ENCODE measurements at places on chromosomes 6 and 20.
A peak's percentile ranks its signal among the peaks of the same experiment; 100 is the strongest.

DNA sequence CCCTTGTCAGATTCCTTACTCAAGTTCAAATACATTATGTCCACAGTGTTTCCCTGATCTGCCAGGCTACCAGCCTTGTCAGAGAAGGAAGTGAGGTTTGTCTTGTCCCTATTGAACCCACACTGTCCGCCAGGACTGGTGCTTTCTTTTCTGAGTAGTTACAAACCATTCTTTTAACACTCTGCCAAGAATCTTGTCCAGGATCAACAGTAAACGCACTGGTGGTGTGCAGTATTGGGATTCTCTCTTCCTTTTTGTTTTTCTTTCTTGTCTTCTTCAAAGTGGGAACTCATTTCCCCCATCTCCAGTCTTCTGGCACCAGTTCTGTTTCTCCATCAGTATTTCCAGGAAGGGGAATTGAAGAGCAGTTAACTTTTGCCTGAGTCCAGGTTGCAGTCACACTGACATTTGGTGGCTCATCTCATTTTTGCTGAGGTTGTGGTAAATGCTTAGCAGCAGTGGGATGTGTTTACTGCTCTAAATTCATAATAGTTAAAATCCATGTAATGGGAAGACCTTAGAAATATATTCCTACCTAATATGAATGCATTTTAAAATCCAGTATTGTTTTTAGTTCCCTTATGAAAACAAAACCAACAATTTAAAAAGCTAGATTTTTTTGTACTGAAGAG, 295.3 kb downstream of the PRL start:
- DNase-seq, result no peak

- DNase-seq, result no peak
Observed at GRCh38 chr6:137678451-137678850, 184.3 kb upstream of the OLIG3 start.

- no peak for DNase-seq
Observed at GRCh38 chr20:48818481-48818987, 9.3 kb downstream of the PREX1 start.

- no peak for DNase-seq
Observed at GRCh38 chr6:49515485-49516146, 15.9 kb downstream of the GLYATL3 start.

DNA sequence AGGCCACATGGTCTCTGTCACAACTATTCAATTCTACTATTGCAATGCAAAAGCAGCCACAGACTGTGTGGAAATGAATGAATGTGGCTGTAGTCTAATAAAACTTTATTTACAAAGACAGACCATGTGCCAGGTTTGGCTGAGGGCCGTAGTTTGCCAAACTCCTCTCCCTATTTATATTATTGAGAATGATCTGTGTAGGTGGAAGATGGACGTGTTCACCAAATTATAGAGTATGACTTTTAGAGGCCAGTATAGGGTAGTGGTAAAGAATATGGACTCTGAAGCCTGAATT, 125.7 kb upstream of the MYLIP start:
- no peak for DNase-seq

DNA sequence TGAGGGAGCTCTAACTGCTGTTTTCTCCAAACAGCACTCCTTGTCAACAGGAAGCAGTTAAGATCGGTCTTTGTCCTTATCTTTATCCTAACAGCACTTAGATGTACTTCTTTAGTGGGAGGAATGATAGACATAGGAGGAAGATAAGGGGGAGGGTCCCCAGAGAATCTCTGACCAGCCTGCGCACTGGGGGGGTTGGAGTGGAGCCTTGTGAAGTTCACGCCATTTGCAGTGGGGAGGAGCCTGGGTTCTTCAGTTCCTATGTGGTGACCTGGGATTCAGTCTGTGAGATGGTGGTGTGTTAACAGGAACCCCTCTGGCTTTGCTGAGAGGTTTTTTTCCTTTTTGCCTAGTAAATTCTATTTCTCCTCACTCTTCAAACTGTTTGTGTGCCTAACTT, 18.1 kb upstream of the ASCC3 start:
- DNase-seq, result no peak

DNA sequence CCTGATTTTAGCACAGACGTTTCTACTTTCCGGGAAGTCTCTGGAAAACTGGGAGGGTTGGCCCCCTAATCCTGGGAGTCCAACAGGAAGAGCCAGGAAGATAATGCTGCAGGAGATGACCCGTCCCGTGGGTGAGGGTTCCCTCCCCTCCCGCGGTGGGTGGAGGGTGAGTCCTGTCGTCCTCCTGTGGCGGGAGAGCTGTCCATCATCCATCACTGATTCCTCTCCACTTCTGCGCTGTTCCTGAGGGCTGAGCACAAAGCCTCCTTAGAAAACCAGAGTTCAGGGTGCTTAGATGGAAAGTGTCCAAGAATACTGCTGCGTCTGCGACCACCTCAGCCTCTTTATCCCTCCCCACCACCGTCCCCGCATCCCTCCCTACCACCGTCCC, 6.1 kb upstream of the CCR6 start:
- no peak for DNase-seq

DNA sequence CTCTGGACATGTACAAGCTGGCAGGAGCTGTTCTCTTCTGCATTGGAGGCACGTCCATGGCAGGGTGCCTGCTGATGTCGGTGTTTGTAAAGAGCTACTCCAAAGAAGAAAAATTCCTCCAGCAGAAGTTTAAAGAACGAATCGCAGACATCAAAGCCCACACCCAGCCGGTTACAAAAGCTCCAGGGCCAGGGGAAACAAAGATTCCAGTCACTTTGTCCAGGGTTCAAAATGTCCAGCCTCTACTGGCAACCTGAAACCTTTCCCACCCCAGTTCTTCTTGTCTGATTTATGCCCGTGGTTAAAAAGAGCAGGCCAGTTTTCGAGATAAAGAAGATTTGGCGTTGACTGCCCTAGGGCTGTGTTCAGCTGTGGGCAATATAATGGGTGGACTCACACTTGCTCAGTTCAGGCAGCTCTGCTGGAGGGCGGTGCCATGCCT, 19.7 kb downstream of the NRSN1 start:
- DNase-seq, result no peak

DNA sequence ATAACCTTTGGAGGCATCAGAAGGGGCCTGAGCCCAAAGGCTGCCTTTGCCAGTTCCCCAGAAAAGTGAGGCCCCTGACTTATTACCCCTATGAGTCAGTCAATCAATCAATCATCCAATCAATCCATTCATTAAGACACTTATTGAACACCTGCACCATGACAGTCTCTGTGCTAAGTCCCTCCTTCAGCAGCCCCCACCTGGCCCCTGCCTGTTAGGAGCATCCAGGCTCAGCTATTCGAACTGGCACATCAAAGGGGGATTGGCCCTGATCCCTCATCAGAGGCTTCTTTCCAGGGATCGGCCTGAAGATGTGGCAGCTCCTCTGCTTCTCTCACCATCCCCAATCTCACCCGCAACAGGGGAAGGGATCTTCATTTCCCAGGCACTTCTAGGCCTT, 27.7 kb upstream of the VEGFA start:
- no peak for DNase-seq

- no peak for DNase-seq
Observed at GRCh38 chr6:141105481-141105880, 1027.2 kb upstream of the GJE1 start.

- DNase-seq, result no peak
Observed at GRCh38 chr20:54344832-54345231, 130.6 kb upstream of the DOK5 start.

DNA sequence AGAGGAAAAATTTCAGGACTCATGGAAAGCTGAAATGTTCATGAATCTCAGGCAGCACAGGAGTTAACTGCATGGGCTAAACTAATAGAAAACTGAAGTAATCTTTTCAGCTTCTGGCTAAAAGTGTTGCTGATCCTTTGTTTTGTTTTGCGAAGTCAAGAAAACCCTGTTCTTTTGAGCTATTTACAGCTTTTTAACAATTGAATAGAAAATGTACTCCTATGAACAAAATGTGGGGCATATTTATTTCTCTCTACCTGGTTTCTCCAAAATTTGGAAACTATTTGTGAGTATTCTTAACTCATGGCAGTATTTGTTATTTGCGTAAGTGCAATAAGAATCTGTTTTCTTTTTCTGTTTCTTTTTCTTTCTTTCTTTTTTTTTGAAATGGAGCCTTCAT, 818.8 kb upstream of the CITED2 start:
- no peak for DNase-seq

DNA sequence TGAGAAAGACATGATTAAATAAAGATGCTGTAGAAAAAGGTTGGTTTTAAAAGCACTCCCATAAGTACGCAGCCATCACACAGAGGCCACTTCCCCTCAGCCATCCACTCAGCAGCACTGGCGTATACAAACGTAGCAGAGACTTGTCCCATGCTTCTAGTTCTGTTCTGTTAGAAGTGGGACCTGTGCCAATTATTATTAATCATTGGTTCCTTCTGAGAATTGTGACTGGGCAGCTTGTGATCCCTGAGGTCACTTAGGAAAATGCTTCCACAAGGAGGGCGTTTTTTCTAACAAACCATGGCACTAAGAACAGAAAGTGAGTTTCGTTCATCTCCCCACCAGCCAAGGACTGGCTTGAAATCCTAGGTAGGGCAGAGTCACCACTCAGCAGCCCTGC, 53.9 kb downstream of the FAM120B start:
- no peak for DNase-seq

DNA sequence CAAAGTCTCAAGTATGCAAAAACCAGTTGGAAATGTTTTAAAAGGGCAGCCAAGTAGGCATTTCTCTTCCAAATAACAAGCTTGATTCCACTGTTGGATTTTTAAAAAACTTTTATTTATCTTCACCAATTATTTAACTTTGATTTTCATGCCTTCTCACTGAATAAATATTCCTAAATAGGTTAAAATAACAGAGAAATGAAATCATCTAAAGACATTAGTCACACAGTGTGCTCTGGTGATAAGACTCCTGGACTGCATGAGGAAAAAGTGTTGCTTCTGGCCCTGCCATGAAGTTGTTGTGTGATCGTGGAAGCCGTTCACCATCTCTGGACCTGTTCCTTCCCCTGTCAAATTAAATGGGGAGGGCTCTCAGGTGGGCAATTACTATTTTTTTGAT, 33.8 kb upstream of the IGF2R start:
- DNase-seq, result no peak

GRCh38 chr6:25971187-25971821, 8.7 kb downstream of the TRIM38 start:
- DNase-seq, result no peak

GRCh38 chr20:62770111-62770910, 26.0 kb upstream of the MRGBP start:
- DNase-seq, result no peak

GRCh38 chr20:3786126-3786484, 435 bp downstream of the CENPB start:
- peak; percentile 41 for DNase-seq

DNA sequence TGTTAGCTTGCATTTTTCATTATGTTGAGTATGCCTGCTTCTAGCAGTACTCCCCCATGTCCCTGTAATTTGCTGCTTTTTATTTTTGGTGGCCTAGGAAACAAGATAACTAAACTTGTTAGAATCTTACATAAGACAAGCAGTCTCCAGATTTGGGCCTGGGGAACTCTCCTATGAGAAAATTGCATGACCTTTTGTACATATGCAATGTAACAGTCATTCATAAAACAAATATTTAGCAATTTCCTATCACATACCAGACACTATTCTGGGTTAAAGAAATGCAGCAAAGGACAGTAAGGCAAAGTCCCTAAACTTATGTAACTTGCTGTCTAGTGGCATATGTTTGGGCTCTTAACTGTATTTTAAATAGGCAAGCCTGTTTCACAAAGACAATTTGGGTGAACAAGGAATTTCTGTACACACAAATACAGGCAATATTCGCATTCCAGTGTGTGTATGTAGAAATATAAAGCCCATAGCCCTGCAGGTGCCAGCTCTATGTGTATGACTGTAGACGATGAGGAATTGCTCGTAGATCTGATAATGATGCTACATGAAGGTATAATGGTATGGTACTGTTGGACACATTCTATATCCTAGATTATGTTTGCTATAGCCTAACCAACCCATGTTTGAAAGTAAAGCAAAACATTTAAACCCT, 305.2 kb upstream of the CITED2 start:
- no peak for DNase-seq

- DNase-seq, result no peak
Observed at GRCh38 chr6:57029213-57029612, 17.3 kb upstream of the KIAA1586 start.

DNA sequence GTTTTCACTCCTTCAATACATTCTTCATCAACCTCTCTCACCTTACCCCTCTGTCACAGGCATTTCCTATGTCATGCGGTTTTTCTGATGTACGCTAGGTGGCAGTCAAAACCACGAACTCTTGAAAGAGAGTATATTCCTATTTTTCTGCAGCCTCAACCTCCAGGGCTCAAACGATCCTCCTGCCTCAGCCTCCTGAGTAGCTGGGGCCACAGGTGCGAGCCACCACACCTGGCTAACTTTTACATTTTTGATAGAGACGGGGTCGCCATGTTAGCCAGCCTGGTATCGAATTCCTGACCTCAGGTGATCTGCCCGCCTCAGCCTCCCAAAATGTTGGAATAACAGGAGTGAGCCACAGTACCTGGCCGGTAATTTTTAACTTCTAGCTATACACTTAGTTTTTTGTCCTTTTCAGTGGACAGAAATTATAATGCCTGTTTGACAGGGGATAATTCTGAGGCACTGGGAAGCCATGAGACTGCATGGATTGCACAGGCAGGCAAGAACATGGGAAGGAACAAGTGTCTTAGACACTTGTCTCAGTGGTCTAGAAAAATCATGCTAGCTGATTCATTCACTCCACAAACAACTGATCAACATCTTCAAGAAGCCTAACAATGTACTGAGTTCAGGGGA, 22.5 kb upstream of the HFE start:
- DNase-seq, result peak; percentile 9

DNA sequence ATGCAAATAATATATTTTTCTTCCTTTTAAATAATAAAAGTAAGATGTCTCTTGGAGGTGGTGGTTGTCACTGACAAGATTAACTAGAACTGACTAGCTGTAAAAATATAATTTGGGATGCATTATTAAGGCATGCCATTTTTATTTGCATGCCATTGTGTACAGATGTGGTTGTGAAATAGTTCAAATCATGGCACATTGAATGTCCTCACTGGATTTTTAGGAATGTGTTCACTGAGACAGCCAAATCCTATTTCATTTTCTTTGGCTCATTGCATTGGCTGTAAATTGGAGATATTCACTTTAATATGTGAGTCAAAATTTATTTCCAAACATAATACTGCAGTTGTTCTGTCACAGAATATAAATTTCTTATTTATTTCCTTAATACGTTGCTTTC, 62.3 kb downstream of the ESR1 start:
- DNase-seq, result no peak

GRCh38 chr6:20933057-20933788, 399.0 kb downstream of the CDKAL1 start:
- DNase-seq, result no peak

DNA sequence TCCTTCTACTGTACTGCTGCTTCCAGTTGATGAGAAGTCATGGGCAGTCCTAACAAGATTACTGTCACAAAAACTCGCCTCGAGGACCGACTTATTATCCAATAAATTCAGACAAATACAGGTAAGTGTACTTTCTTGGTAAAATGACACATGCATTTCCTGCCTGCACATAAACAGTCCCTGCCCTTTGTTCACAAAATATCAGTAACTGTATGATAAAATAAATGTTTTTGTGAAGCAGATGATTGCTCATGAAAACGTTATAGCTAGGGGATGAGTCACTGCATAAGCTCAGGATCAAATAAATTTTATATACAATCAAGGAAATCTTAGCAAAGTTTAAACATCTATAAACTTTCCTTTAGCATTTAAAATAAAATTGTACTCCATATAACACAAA, 164.5 kb upstream of the RIPOR2 start:
- DNase-seq, result no peak

Measured in stimulated activated CD4-positive, alpha-beta T cell treated with anti-CD3 and anti-CD28 coated beads, Interleukin-4, amount 100 ng/mL, for 1 hour (primary cell).